ENCODE measurements at places on chromosomes 1 and 21.

DNA sequence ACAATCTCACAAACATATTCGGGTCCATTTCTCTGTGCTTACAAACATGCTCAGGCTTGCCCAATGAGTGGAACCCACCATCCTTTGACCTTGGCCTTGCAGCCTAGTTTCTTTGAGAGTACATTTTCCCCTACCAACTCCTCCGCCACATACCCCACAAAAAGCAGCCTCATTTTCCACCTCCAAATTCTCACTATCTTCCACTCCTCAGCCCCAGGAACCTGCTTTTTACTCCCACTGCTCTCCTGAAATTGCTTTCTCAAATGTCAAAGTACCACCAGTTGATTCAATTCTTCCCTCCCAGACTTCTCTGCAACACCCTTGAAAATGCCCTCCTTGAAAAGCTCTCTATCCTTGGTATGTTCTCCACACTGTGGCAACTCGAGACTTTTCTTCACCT is 103.8 kb downstream of the RUNX1 start:
- DNase-seq = no peak

- DNase-seq = no peak
Observed at GRCh38 chr1:245095903-245096302, 58.9 kb upstream of the KIF26B start.

GRCh38 chr1:184891440-184891839 is 82.9 kb downstream of the NIBAN1 start:
- DNase-seq = no peak

DNA sequence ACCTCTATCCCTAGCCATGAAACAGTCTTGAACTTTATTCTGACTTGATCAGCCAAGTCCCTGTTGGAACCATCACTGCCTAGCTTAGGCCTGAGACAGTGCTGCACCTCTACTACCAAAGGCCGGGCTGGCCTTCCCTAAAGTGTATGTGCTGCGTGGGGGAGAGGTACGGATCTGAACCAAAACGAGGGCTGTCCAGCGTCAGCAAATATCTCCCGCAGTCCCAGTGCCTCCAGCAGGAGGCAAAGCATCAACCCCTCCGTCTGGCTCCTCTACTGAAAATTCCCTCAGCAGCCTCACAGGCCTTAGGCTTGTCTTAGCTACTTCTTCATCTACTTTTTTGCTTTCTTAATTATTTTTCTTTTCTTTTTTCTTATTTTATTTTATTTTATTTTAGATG is 33.3 kb upstream of the KIF26B start:
- DNase-seq = no peak

GRCh38 chr1:64653466-64653865 is 91.4 kb upstream of the RAVER2 start:
- no peak for DNase-seq

GRCh38 chr1:64482720-64483119 is 12.8 kb downstream of the CACHD1 start:
- no peak for DNase-seq

DNA sequence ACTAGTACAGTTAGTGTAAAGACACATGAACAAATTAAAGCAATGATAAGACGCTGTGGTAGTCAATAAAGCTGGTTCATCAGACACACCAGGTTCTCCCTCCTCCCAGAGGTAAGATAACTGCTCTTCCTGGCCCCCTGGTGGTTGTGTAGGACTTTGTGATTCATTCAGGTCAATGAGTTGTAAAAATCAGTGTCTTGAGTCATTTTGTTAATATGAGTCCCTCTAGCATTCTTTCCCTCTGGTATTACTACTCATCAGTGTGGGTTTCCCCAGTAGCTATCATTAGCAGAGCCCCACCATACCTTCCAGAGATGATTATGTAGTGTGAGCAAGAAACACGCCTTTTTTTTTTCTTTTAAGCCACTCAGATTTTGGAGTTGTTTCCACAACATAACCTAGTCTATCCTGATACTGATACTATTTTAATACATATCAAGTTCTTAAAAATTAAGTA is 3.6 kb upstream of the SETDB1 start:
- DNase-seq = peak; percentile 79
